Smooth muscle cell of the pulmonary artery (primary cell): ENCODE measurements at places on chromosomes 12 and 14. TPM values are rescaled to one million over a fixed set of nuclear protein-coding genes. Genes with fewer than 3 reads are reported as not detected.

The GPR135 gene
- 4.9 and 5.0 TPM in 2 replicates for total RNA-seq

The CAPZA3 gene
- total RNA-seq = not detected in 2 replicates

The PMCH gene
- total RNA-seq = 0.30 and 0.39 TPM in 2 replicates

The LBHD2 gene
- total RNA-seq = not detected in 2 replicates

The GPR132 gene
- 0.03 and 0.26 TPM in 2 replicates for total RNA-seq

The LRRK2 gene
- total RNA-seq = 5.1 and 12.3 TPM in 2 replicates

The SPIC gene
- total RNA-seq = not detected in 2 replicates

The TIGAR gene
- total RNA-seq = 10.4 and 13.0 TPM in 2 replicates

The DPF3 gene
- total RNA-seq = 5.3 and 9.3 TPM in 2 replicates

The CLECL1 gene
- not detected in 2 replicates for total RNA-seq
